K562 (cell line): ENCODE measurements at places on chromosomes 3 and 15. TPM values are rescaled to one million over a fixed set of nuclear protein-coding genes. Genes with fewer than 3 reads are reported as not detected.

NPHP3 gene
- 7.6 and 9.6 TPM in 2 replicates for polyA plus RNA-seq

TNFAIP8L3 gene
- polyA plus RNA-seq = not detected in 2 replicates

MYH15 gene
- 0.08 and 0.19 TPM in 2 replicates for polyA plus RNA-seq

DNA sequence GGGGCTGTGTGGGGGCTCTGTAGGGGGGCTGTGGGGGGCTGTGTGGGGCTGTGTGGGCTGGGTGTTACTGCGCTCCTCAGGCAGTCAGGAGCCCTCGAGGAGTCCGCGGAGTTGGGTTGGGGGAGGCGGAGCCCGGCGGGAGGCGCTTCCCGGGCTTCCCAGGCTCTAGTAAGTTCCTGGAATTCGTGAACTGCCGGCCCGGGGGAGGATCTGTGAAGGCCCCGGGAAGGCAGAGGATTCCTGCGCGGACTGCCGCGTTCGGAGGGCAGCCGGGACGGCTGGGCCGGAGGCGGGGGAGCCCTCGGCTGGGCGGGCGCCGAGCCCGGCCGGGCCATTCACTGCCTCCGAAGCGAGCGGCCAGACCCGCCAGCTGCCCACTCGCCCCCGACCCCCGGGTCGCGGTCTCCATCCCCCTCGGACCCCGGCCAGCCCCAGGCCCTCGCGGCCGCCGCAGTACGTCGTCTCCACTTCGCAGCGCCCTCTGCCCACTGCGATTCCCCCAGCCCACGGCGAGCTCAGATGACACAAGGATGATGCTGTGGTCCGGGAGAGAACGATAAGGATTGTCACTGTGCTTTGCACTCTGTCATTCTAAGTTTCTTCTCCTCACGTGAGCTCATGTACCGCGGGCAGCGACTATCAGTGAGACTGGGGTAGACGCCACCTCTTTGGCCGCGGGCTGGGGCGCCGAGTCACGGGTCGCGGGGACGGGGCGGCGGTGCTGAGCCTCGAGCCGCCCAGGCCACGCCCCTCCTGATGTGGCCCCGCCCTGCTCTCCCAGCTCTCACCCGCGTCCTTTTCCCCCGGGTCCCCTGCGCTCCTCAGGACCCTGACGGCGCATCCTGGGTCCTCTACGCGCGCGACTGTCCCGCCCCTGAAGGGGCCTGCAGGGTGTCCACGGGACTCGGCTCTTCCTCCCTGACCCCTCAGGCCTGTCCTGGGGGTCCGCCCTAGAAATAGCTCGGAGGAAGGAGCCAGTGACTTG is 65.3 kb downstream of the KLF13 start:
- peak; percentile 89 for DNase-seq
- no peaks in the 10 kb centered on the region for H3K36me3 ChIP-seq
- H3K4me3 ChIP-seq = peak overlapping the region; percentile 25
- peaks cover 23% of the 10 kb centered on the region for H3K4me1 ChIP-seq
- peaks cover 8% of the 10 kb centered on the region for H3K27me3 ChIP-seq
- H3K27ac ChIP-seq = no peak overlapping the region

GRCh38 chr3:164779816-164780215 is 298.5 kb downstream of the SI start:
- no peak overlapping the region for H3K27ac ChIP-seq
- H3K36me3 ChIP-seq = no peaks in the 10 kb centered on the region
- no peaks in the 10 kb centered on the region for H3K4me1 ChIP-seq
- no peak overlapping the region for H3K4me3 ChIP-seq
- DNase-seq = no peak

DNA sequence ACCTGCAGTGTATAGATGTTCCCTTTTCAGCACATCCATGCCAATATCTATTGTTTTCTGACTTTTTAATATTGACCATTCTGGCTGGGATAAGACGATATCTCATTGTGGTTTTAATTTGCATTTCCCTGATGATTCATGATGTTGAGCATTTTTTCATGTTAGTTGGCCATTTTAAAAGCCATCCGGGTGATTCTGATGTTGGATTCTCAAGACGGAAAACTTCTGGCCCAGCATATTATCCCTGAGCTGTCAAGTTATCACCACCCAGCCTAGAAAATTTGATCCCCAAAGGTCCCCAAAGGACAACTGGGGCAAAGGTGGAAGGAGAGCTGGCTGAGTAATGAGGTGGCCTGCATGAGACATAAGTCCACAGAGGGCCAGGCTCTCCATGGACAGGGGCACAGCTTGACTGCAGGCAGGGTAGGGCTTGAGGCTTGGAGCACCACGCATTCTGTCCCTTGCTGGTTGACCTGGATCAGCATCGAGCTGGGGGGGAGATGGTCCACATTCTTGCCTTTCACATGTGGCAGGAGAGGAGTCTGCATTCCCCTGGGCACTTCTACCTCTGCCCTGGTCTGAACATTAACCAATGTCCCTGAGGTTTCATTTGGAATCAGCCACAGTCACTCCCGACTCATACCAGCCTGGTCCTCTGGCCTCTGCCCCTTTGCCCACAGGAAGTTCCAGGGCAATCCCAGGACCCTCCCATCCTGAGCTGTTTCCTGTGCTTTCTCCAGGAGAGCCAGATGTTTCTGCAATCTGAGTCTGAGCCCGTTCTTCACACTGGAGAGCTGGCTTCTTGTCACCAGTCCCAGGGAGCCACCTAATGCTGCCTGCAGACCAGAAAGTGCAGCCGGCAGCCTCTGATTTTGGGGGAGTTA is 69.2 kb downstream of the ISG20 start:
- peaks cover 61% of the 10 kb centered on the region for H3K27me3 ChIP-seq
- no peak for DNase-seq

GRCh38 chr3:116607205-116607604 is 102.4 kb upstream of the TUSC7 start:
- no peaks in the 10 kb centered on the region for H3K27me3 ChIP-seq
- H3K27ac ChIP-seq = no peak overlapping the region
- no peak for DNase-seq
- H3K4me1 ChIP-seq = no peaks in the 10 kb centered on the region

DNA sequence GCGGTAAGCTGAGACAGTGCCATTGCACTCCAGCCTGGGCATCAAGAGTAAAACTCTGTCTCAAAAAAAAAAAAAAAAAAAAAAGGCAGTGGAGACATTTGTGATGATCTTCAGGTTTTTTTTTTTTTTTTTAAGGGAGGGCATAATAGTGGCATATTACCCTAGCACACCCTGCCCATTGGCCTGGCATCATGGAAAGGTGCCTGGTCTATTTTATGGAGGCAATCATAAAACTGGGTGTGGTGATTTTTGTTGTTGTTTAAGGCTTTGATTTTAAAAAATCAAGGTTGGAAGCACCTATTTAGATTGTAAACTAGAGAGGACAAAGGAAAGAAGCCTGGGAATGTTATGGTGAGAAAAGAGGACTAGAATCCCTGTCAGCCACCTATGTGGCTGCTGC is 6.0 kb downstream of the IQGAP1 start:
- H3K4me3 ChIP-seq = no peak overlapping the region
- H3K27ac ChIP-seq = no peak overlapping the region
- no peaks in the 10 kb centered on the region for H3K27me3 ChIP-seq
- DNase-seq = no peak

GRCh38 chr3:146547235-146547835 is 2.9 kb upstream of the PLSCR1 start:
- no peaks in the 10 kb centered on the region; the same call in 1 of the 3 replicates for H3K36me3 ChIP-seq
- no peak overlapping the region for H3K27ac ChIP-seq
- H3K4me1 ChIP-seq = peaks cover 11% of the 10 kb centered on the region
- no peaks in the 10 kb centered on the region for H3K27me3 ChIP-seq
- H3K4me3 ChIP-seq = no peak overlapping the region
